ENCODE measurements at places on chromosomes 6 and 20.

- DNase-seq, result no peak
Measured at GRCh38 chr6:81293896-81294295, 458.6 kb downstream of the TENT5A start.

- no peak for DNase-seq
Measured at GRCh38 chr6:129029778-129030177, 146.8 kb downstream of the LAMA2 start.

GRCh38 chr6:170529839-170530469 is 23.2 kb downstream of the PSMB1 start:
- DNase-seq, result peak; percentile 39

- no peak for DNase-seq
Measured at GRCh38 chr6:56335726-56336125, 88.3 kb upstream of the COL21A1 start.

Data from stimulated activated CD8-positive, alpha-beta memory T cell treated with anti-CD3 and anti-CD28 coated beads, Interleukin-15, amount 100 ng/mL, for 24 hours (primary cell).